ENCODE measurements at places on chromosomes 5 and 9.

DNA sequence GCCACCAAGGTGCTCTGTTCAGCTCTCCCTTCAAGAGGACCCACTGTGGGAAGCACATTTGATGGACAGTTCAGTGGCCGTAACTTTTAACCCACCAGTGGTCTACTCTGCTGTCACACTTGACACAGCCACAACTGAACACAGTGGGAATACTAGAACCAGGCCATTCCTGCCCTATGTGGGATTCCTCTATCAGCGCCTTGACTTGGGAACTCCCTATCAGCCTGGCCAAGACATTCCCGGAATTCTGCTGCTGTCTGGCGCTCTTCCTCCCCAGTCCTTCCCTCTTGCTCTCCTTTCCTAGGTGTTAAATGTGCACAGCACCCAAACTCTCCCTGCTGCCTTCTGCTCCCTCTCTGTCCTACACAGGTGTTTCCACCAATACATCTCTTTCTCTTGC, 23.1 kb upstream of the SH3PXD2B start:
- no peak for ATAC-seq

DNA sequence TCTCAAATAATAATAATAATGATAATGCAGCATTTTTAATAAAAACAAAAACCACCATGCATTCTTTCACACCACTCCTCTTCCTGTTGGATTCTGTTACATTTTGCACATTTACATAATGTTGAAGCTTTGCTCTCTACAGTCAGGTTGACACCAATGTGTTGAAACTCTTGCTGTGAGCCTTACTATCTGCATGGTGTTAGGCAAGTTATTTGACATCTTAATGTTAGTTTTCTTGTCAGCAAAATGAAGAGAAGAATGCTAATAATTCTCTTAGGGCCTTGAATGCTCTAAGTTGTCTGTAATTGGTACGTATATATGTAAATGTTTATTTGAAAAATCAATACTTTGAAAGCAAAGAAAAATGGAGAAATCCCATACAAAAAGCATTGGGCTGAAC, 525.5 kb upstream of the PTGER4 start:
- ATAC-seq = no peak

GRCh38 chr9:36080519-36080918, 43.8 kb downstream of the RECK start:
- ATAC-seq = no peak

DNA sequence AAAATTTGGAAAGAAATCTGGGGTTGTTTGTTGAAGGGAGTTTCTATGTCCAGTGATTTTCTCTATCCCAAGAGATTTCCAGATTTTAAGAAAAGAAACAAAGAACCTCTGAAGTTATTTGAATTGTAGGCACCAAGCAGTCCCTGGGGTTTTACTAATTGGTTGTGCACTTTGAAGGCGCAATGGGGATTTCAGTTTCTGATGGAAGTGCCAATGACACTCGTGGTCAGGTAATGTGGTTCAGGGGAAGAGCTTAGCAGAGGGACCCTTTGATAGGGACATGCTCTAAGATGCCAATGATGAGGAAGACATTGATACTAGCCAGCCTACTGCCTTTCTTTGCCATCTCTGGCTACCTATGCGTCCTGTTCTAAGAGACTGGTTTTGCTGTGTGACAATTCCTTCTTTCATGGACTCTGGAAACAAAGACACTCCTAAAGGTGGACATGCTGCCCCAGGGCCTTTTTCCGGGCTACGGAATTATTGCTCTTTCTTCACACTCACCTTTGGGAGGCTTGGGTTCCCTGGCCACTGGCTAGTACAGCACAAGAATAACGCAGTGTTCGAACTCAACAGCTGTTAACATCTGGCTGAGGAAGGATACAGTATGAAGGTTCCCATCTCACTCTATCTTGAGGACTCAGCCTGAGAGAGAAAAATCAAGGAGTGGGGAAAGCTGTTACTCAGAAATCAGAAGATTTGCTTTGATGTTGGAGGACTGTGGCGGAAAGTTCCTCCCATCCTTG, 6.9 kb upstream of the TRAF1 start:
- ATAC-seq = no peak

DNA sequence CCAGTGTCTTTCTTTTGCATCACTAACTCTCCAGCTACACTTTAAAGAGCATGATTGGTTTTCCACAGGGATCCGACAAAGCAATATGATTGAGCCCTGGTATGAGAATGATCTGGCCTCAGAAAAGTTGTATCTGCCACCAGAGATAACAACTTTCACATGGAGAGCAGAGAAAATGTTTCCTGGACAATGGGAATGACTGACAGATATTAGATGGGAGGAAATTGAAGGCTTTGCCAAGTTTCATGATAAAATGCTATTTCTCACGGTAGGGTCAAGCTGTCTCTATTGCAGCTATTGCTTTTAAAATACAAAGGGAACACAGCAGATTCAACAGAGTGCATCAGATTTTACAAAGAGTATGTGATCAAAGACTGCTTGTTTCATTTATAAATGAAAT, 56.4 kb upstream of the GLIS3 start:
- no peak for ATAC-seq

DNA sequence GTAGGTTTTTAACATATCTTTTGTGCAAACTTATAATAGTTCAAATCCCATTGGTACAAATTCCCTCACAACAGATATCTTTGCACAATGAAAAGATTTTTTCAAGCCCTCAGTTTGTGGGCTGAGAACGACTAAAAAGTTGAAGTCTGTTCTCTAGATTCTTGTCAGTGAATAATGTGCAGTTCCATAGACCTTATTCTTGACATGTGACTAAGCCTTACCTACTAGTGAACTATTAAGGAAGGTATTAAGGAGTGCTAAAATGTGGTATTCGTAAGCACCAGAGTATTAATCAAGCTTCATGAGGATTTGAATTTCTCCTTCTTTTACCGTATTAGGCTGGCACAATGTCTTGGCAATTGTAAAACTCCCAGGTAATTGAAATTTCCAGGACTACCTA, 205.6 kb upstream of the DMRTA1 start:
- ATAC-seq = peak; percentile 66

- ATAC-seq = no peak
Measured at GRCh38 chr9:8855046-8855445, 1055.5 kb upstream of the DMAC1 start.

DNA sequence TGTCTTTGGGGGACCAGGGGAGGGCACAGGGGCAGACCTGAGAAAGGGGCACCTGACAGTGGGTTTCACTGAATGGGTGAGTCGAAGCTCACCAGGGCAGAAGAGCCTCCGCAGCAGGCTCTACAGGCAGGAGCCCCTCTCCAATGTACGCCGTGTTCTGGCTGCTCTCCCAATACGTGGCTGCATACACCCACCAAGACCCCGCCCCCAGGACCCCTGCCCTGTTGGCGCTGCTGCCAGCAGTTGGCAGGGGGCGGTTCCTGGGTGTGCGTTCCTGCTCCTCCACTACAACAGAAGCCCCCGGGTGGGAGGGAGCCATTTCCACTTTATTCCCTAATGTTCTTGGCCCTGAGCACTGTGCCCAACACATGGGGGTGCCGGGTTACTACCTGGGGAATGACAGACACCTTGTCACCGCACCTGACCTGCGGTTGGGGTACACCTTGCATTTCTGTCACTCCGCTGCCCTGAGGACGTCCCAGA, 30.3 kb downstream of the SARDH start:
- ATAC-seq = no peak

DNA sequence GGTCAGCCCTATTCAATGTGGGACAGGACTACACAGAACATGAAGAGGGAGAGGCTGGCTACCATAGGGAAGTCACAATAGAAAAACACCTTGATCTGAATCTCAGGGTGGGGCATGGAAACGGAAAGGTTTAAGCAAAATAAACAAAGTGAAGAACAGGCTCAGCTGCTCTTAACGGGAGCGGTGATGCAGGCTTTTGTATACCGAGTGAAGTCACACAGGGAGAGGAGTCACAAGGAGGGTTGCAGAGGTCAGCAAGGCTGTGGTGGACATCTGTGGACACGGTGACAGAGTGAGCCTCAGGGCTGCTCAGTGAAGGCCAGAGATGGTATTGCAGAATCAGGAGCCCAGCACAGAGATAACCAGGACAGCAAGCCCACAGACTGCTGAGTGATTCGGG, 30.6 kb upstream of the SEMA4D start:
- no peak for ATAC-seq

- no peak for ATAC-seq
Measured at GRCh38 chr9:87510252-87510683, 12.6 kb downstream of the DAPK1 start.
